Omental fat pad (tissue), 4 donors: ENCODE measurements at places on chromosomes 5 and 9.

DNA sequence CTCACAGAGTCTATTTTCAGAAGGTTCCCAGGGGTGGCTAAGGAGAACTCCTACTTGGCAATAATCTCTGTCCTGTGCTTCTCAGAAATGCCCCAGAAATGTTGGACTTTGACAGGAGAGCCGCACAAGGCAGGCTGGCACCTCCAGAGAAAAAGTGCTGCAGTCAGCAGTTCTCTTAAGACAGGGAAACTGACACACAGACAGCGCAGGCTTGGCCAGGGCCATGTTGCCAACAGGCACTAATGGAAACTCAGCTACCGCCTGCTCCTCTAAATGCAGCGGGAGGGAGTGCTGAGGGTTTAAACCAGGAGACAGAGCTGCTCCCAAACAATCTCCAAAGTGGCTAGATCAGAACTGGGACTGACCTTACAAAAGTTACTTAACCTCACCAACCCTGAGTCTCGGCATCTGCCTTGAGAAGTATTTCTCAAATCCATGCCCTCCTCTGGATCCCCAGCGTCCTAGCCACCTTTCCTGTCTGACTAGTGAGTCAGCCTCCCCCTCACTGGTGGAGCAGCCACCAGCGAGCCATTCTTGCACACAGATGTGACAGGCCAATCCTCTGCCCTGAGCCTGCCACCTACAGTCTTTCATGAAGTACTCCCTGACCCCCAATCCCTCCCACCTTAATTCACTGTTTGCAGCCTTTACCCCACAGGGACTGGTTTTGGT is 186.4 kb downstream of the CDK5RAP2 start:
- no peak for DNase-seq

GRCh38 chr5:116524966-116525365 is 49.7 kb downstream of the SEMA6A start:
- DNase-seq: no peak

DNA sequence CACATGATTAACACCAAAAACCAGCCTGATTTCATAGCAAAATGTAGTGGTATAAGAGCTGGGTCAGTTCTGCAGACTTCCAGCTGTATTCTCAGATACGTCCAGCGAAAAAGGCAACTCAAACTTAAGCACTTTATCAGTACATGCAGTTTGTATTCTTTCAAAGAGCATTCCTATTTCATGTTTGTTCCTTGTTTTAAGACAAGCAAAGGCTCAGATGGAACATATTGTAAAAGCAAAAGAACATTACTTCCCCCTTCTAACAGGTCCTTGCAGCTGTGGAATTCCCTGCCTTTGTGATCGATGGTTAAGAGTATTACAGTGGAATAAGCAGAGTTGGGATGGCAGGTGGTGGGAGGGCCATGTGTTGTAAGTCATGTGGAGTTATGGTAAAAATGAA is 86.3 kb upstream of the GRHPR start:
- no peak for DNase-seq

DNA sequence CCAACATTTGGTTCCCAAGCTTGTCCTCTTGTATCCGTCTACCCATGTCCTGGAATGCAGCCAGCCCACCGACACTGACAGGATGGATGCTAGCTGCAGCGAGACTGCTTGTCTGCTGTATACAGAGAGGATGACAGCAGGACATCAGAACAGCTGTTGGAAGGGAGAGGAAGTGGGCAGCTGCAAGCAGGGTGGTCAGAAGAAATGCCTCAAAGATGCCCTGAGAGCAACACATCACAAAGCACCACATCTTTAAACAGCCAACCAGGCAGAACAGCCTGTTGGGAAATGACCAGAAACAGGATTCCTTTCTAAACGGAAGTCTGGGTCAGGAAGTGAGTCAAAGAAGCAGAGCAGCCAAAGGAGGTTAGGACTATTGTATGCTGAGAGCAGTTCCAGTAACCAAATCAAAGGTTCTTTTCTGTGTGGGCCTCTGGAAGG is 219.1 kb downstream of the NDUFS4 start:
- no peak for DNase-seq

GRCh38 chr9:3830291-3830690 is 304.5 kb upstream of the RFX3 start:
- DNase-seq: no peak

- DNase-seq: no peak
These were observed 6.8 kb upstream of the SMARCA2 start for GRCh38 chr9:2008372-2008771.

DNA sequence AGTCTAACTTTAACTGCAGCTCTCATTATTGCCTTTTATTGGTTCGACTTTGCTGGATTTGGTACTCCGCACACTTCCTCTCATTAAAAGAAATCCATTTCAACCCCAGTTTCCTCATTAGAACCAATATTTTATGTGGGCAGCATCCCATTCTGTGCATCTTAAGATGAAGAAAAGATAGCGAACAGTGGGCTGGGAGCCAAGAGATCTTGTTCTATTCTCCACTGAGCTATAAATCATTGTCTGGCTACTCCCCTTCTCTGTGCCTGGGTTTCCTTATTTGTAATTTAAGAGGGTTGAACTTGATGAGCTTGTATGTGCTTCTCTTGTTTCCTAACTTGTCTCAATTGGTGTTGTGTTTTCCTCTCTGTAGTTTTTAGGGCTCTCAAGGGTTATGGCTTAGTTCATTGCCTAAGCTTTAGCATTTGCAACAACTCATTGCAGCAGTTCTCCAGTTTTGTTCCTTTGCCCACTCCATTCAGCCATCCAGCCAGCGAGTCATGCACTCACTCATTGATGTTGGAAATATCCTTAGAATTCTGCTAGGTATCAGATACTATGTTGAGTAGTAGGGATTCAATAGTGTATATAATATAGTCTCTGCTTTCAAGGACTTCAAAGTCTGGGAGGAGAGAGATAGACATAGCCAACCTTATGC is 273.3 kb upstream of the TNC start:
- no peak for DNase-seq

DNA sequence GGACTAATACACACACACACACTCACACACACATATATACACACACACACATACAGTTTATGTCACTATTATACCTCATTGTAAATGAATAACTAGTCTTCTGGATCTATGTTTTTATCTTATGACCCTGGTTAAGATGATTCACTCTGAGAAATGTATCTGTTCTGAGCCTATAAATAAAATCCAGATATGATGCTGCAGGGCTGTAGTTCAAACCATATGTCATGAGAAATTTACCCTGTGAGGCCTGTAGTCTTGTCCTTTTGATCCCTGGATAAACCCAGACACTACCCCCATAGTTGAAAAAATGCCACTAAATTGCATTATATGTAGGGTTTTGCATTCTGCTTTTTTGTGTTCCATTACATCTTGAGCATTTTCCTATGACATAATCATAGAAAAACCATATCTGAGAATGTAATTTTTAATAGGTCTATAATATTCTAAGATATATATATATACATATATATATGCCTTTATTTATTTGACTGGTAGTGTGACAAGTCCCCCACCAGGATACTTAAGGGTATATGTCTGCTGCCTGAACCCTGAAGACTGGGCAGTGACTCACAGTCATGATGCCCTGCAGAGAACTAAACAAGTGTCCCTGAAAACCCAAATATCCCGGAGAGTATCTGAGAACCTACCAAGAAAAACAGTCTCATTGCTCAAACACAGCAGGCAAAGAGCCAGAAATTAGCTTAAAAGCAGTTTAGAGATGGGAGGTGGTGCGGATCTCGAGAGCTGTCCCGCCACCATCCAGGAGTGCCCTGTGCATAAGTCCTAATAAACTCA is 18.4 kb upstream of the ALDOB start:
- no peak for DNase-seq

DNA sequence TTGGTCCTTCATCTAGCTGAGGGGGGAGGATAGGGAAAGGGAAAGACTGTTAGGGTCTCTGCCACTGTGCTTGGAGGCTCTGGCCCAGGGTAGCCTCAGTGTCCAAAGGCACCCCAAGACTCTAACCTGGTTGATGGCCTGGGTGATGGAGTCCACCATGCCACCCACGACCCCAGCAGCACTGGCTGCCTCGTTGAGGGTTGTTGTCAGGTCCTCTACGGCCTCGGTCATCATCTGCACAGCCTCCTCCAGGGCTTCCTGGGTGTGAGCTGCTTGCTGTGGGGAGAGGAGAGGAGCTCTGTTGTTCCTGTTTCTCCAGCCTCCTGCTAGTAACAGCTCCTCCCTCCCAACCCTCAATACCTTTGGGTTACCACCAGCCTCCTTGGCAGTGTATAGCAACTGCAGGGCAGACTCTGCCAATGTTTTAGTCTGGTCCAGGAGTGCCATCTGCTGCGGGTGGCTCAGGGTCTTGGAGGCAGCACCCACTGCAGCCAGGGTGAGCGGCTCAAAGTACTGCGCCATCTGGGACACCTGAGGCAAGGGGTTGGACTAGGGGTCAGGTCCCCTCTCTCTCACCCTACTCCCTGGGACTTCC is 16.2 kb upstream of the TPM2 start:
- DNase-seq: no peak

- DNase-seq: no peak
These were observed 213.4 kb downstream of the PRR16 start for GRCh38 chr5:120677481-120677880.

GRCh38 chr9:136257381-136258298 is 12.0 kb upstream of the QSOX2 start:
- no peak for DNase-seq

DNA sequence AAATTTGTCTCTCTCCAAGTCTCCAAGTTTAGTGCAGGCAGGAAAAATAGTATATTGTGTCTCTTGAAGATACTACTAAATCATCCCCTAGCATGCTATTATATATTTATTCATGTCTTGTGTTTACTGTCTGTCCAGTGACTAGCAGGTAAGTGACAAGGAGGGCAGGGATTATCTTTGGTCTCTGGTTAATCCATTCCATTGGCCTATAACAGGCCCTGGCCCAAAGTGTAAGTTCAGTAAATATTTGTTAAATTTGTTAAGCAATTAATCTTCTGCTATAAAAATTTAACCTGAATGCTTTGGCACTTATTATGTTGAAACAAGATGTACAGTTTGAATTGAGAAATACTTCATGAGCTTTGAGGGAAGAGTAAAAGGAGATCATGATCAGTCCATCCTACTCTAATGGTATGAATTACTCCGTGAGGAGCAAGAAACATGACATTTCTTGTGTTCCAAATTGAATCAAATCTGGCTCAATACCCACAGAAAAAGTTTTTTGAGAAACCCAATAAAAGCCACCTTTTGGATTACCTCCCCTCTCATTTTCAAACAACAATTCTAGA is 219.7 kb downstream of the DTWD2 start:
- no peak for DNase-seq

GRCh38 chr9:27426511-27427271 is 97.4 kb upstream of the IFNK start:
- no peak for DNase-seq

DNA sequence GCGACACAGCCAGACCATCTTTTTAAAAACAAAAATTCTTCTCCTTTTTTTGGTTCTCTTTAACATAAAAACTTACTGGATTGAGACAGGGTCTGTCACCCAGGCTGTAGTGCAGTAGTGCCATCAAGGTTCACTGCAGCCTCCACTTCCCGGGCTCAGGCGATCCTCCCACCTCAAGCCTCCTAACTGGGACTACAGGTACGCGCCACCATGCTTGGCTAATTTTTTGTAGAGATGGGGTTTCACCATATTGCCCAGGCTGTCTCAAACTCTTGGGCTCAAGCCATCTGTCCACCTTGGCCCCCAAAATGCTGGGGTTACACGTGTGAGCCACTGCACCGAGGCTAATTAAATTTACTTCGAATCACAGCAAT is 13.8 kb downstream of the HNRNPK start:
- DNase-seq: no peak

DNA sequence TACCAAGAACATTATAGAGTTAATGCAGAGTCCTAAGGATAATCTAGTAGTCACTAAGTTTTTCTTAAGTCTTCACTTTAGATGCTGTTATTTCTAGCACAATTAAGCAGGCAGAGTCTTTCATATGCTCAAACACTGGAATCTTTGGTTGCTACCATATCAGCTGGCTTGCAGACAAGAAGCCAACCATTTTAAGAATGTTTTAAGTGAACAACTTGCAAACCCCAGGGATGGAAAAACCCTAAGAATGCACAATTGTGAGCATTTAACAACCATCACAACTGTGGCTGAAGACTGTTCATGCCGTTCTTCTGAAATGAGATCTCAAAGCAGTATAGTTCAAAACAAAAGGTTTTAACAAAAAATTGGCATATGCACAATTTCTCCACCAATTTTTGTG is 55.1 kb downstream of the CSNK1A1 start:
- DNase-seq: no peak

- DNase-seq: no peak
These were observed 38.9 kb downstream of the ARHGAP26 start for GRCh38 chr5:142808878-142809598.

DNA sequence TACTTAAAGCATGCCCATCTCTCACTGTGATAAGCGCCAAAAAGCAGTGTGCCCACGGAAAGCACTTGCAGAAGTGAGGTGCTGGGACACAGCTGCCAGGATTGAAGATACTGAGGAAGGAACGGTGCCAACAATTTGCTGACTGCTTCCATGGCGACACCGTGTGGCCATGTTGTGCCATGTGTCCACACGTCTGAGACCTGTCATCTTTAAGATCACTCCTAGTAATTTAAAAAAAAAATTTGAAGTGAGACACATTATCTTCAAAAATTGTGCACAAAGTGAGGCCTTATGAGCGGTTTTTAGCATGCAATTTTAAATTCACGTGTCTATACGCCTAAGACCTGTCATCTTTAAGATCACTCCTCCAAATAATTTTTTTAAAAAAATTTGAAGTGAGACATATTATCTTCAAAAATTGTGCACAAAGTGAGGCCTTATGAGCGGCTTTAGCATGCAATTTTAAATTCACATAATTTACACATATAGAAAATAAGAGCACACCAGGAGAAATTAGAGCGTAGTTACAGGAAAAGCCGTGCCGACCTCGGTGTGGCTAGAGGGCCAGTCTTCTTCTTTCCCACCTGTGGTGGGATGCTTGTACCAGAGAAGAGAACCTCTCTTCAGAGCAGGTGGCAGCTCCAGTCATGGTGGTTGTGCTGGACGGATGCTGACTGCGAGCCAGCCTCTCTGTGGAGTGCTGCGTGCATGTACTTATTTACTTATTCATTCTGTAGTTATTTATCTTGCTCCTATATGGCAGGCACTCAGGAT is 21.4 kb upstream of the FLT4 start:
- no peak for DNase-seq

DNA sequence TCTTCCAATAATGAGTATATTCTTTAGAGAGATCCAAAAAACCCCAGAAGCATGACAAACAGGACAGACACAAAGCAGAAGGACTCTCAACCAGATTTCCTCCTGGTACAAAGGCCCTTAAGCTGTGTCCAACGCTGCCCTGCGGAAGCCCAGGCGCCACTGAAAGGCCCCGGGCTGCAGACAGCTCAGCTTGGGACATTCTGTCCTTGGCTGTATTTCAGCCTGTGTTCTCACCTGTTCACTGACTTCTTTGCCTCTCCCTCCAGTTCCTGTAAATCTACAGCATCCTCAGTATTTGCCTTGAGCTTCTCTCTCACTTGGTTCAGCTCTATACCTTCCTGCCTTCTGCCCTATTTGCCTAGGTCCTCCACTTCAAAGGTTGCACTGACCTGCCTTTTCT is 96.5 kb downstream of the SH3TC2 start:
- DNase-seq: no peak
